ENCODE measurements at places on chromosomes 4 and X.
A peak's percentile ranks its signal among the peaks of the same experiment; 100 is the strongest.

GRCh38 chrX:118594697-118595420 is 99.2 kb downstream of the DOCK11 start:
- no peak for DNase-seq

DNA sequence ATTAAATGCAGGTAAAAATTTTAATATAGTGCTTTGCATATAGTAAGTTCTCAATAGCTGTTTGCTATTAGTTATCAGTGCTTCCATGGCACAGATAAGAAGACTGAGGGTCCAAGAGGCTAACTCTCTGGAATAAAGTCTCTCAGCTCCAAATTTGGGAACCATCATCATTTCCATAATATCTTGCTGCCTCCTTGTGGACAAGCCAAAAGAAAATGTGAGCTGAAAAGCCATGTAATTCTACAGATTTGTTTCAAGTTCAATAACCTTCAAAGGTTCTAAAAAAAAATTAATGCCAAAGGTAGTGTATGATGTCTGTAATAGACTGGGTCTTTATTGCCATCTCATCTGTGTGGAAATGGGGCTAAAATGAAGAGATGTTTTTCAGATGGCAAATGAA is 136.9 kb upstream of the VCX start:
- DNase-seq: no peak

- no peak for DNase-seq
Observed at GRCh38 chr4:2835978-2836377, 7.7 kb upstream of the ADD1 start.

GRCh38 chr4:95674521-95674981 is 125.8 kb upstream of the UNC5C start:
- DNase-seq: no peak

DNA sequence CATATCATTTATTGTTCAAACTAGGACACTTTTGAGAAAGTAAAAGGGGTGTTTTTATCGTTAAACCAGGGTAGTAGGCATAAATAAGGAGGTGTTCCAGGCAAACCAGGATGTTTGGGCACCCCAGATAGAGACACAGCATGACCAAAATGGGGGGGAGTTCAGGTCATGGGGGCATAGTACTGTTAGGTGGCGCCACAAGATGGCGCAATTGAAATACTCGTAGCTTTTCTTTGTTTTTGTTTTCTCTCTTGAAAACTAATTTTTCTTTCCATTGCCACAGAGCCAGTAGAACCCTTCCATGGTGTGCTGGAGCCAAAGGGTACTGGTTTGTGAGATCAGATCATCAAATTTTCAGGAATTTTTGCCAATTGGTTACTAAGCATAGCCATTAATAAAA is 283.4 kb downstream of the BCOR start:
- DNase-seq: peak; percentile 62
